Stimulated activated CD8-positive, alpha-beta memory T cell treated with anti-CD3 and anti-CD28 coated beads, Interleukin-4, amount 100 ng/mL, for 1 hour (primary cell): ENCODE measurements at places on chromosomes 4 and X.

DNA sequence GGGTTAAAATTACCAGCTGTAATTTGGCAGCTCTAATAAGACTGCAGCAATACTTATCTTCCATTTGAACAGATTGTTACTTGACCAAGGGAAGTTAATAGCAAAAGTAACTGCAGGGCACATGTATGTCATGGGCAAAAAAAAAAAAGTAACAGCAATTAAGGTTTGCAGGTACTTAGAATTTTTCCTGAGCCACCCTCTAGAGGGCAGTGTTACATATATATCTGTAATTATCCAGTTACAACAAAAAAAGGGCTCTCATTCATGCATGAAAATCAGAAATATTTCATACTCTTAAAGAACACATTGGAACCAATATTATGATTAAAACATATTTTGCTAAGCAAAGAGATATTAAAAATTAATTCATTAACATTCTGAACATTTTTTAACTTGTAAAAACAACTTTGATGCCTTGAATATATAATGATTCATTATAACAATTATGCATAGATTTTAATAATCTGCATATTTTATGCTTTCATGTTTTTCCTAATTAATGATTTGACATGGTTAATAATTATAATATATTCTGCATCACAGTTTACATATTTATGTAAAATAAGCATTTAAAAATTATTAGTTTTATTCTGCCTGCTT lies 25.1 kb downstream of the XIAP start:
- DNase-seq: no peak

GRCh38 chr4:141079393-141079930 lies 53.8 kb downstream of the RNF150 start:
- no peak for DNase-seq

DNA sequence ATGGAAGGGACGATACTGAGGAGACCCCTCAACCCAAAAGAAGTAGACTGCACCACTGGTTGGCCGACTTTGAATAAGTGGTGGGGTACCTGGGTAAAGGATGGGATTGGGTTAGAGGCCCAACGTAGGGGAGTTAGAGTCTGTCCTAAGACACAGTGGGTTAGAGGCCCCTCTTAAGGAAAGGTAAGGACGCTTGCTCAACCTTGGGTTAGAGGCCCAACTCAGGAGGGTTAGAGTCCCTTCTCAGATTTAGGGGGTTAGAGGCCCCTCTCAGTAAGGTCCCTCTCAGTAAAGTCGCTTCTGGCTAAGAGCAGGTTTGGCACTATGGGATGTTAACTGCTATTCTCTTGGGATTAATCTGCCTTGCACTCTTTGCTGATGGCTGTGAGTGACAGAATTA lies 81.3 kb downstream of the ACOX3 start:
- DNase-seq: no peak

DNA sequence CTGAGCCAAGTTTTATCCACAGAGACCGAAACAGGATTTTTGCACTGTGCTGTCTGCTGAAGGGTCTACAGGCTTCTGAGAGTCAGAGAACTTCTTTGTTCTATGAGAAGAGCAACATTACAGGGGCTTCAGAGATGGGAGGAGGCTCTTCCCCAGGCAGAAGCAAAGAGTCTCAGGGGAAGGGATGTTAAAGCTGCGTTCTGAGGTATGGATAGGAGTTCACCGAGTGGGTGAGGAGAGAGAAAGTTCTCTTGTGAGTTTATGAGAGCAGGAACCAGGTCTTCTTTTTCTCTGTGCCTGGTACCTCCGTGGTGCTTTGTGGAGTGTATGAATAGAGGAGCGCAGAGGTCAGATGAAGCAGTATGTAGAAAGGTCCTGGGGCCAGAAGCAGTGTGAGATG lies 155.1 kb downstream of the PDGFRA start:
- DNase-seq: no peak

GRCh38 chr4:186669159-186669731 lies 54.4 kb downstream of the FAT1 start:
- no peak for DNase-seq

DNA sequence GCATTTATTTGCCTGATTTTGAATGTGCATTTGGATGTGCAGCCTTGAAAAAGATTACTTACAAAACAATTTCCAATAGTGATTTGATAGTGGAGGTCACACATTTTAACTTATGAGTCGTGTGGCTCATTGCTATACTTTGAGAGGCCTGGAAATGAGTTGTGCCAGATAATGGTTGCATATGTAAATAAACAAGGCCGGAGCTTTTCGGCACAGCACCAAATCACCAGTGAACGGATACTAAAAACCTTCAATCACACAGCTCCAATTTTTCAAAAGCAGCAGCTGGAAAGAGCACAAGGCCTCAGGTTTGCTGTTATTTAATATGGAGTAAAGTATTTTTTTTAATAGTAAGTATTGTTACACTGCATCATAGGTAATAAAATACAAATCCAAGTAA lies 57.2 kb downstream of the NPY5R start:
- no peak for DNase-seq

GRCh38 chrX:41100200-41100599 lies 15.0 kb downstream of the USP9X start:
- no peak for DNase-seq

DNA sequence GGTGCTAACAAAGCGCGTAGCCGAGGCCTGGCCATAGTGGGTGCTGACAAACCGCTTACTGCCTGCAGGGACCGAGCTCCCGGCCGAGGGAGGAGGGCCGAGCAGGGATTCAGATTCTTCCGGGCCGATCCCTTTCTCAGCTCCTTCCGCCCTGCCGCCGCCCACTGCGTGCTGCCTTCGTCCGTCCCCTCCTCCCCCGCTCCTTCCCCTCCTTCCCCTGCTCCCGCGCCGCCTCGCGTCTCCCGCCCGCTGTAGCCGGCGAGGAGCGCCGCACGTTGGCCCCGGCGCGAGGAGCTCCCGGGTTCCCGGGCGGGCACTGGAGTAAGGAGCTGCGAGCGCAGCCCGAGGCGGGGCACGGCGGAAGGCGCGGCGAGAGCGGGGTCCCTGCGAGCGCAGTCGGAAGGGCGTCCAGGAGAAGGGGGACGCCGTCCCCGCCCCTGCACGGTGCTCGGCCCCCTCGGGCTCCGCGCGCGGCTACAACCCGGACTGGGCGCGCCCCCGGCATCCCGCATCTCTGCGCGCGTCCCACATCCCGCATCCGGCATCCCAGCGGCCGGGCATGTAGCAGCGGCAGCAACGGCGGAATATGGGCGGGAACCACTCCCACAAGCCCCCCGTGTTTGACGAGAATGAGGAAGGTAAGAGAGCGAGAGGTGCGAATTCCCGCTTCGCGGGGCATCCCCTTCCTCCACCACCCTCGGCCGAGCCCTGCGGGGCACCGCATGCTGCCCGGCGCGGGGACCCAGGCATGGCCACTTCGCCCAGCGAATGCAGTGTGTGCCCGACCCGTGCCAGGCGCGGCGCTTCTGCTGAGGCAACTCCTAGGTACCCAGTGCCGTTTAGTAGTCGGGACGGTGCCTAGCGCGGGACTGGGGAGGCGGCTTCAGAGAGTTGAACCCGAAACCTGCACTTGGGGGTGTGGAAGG lies at the start of gene STK32B:
STK32B (plus strand) TSS at position 203 of the 926 bp plus-strand sequence.
- no peak for DNase-seq

- no peak for DNase-seq
Measured at GRCh38 chr4:177802162-177802561, 359.9 kb upstream of the AGA start.

DNA sequence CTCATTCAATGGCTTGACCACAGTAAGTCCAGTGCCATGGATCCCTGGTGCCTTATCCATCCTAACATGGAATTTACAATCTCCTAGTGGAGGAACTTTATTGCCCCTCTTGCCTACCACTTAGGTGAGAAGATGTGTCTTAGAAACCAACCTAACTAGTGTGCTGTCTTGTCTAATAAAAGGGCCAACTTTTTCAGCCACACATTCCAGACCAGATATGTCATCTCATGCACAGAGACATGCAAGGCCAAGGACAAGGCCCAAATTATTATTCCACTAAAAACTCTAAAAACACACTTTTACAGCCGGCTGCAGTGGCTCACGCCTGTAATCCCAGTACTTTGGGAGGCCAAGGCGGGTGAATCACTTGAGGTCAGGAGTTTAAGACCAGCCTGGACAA lies 10.6 kb upstream of the PRDX4 start:
- DNase-seq: no peak

DNA sequence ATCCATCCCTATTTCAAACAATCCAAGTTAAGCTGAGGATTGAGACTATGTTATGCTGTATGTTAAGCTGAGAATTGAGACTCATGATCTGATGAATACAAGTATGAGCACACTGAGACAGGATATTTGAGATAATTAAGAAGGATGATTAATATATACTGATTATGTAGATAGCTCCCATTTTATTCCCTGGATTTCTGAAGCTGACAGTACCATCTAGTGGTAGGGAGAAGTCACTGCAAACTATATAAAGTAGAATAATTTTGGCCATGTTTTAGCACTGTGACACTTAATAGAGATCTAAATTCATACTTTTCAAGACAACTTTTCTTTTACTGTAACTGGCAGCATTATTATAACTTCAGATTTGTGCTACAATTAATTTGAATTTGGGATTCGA lies 63.8 kb upstream of the HPRT1 start:
- DNase-seq: no peak

- no peak for DNase-seq
Measured at GRCh38 chr4:21952549-21952948, 4.0 kb upstream of the KCNIP4 start.

DNA sequence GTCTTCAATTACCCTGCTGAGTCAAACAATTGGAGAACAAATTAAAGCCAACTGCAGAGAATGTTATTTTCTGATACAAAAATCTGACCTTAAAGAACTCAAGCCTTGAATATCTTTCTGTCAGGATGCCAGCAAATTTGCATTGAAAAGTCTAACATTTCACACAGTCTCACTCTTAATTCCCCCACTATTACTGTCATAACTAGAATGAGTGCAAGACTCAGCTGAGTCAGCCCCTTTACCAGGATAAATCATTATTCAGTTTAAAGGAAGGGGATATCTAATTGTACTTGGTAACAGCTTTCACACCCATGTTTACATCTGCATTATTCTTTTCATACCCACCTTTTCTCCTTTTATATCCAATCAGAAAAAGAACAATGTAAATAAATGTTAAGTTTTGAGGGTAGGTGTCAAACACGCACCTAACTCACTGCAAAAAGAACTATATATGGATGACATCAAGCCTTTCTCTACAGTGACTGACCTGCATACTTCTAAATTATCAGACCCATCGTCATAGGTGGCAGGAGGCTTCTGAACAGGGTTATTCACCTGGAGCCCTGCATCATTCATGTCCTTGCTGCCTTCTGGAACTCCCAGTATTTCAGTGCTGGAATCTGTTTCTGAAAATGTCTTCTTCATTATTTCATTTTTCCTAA lies 117.4 kb downstream of the TMA16 start:
- DNase-seq: no peak

DNA sequence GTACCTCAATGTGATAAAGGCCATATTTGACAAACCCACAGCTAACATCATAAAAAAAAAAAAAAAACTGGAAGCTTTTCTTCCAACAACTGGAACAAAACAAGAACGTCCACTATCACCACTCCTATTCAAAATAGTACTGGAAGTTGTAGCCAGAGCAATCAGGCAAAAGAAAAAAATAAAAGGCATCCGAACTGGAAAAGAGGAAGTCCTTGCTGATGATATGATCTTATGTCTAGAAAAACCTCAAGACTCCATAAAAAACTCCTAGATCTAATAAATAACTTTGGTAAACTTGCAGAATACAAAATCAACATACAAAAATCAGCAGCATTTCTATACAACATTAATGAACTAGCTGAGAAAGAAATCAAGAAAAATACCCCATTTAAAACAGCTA lies 134.3 kb downstream of the TEX11 start:
- no peak for DNase-seq

GRCh38 chr4:8165374-8165896 lies 6.8 kb upstream of the ABLIM2 start:
- no peak for DNase-seq

DNA sequence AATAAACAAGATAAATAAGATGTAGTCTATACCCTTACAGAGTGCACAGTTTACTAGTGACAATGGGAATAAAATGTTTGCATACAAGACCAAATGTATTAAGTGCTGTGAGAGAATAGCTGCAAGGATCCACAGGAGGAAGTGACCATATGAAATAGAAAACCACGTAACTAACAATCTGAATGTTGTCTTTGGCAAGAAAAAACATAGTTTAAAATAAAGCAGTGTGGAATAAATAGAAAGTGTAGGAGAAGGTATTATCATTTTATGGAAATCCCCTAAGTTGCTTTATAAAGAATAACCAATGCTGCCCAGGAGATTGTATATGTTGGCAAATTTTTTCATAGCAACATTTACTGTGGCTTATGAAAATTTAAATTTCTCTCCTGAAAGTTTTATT lies 116.1 kb downstream of the PCDH7 start:
- no peak for DNase-seq

DNA sequence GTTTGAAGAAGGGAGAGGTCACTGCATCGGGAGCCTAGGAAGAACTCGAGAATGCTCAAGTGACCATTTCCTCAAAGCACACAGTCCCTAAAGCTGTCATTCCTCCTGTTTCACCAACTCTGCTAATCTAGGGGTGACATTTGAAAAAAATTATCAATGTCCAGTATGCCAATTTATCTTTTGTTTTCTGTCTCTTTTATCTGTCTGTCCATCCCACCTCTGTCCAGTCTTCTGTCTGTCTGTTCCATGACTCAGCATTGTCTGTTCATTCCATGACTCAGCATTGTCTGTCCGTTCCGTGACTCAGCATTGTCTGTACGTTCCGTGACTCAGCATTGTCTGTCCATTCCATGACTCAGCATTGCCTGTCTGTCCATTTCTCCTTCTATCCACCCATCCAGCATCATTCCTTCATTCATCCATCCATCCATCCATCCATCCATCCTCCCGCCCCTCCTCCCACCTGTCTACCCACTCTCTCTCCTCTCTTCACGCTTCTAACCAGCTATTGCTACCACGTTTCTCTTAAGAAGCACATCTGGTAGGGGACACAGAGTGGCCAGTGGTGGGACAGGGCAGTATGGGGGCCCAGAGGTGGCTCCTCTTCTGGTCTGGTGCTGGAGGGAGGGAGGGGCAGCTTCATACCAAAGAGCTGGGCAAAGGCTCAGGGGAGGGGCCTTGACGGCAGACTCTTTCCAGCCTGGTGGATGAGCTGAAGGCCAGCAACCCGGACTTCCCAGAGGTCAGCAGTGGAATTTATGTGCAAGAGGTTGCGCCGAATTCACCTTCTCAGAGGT lies 34.1 kb downstream of the HTRA3 start:
- no peak for DNase-seq

DNA sequence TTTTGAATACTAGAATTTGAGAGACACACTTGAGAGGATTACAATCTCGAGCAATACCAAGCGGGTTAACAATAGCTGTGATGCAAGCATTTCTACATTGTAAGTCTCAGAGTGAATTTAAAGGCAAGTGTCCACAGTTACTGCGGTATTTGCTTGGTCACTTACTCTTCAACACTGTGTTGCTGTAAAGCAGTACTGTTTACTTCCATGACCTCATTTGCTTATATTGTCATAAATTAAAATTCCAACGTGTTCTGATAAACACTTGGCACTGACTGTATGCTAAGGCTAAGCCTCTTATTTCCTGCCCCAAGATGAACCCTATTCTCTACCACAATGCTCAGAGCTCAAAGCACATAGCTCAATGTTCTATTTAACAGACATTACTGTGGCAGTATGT lies 11.1 kb downstream of the EXOC1L start:
- DNase-seq: no peak
